Right atrium auricular region (tissue), 2 donors: ENCODE measurements at places on chromosomes 7 and 10. TPM values are rescaled to one million over a fixed set of nuclear protein-coding genes. Genes with fewer than 3 reads are reported as not detected.

The TAS2R41 gene
- total RNA-seq, result not detected

The PIK3CG gene
- 0.82 TPM for total RNA-seq

The MYL10 gene
- total RNA-seq, result not detected

The FKBP9 gene
- 129 TPM for total RNA-seq

The STK32C gene
- total RNA-seq, result 2.6 TPM

The NUTM2D gene
- 4.9 TPM for total RNA-seq

The OR2A5 gene
- not detected for total RNA-seq

DNA sequence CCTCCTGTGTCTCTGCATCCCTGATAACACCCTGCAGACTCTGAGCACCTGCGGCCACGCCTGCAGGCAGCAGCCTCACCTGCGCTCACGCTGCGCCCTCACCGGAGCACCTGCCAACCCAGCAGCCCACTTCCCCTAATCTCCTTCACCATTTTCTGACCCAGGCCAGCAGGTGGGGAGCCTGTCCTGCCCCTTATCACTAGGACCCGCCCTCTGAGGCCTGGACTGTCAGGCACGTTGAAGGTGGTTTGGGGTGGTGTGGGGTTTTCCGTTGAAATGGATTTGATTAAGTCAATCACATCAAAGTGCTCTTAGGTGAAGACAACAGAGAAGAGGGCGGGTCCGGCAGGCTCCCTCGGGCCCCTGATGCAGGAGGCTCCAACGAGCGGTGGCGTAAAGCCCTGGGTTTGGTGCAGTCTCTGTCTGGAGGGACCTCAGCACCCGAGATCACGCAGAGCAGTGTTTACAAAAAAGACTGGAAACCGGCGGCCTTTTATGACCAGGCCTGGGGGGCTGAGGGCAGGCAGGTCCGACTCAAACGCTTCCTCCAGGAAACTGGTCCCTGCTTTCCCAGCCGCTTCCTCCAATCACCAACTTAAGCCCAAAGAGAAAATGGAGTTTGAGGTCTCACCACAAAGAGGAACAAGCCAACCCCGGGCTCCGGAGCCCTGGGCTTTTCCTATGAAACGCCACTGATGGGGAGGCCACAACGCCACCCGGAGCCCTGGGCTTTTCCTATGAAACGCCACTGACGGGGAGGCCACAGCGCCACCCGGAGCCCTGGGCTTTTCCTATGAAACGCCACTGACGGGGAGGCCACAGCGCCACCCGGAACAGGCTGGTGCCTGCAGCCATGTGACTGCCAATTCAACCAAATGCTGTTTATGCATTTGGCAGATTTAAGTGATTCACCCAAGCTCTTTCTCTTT is 45.5 kb downstream of the DPYSL4 start:
- DNase-seq, result no peak

- DNase-seq, result no peak
These were observed 355.9 kb downstream of the SFMBT2 start for GRCh38 chr10:7054915-7055314.

GRCh38 chr7:87310790-87311419 is 34.6 kb upstream of the CROT start:
- DNase-seq, result no peak

- DNase-seq, result no peak
These were observed 95.1 kb upstream of the FZD1 start for GRCh38 chr7:91168871-91169829.

- DNase-seq, result peak; percentile 49
These were observed 326.6 kb downstream of the ADARB2 start for GRCh38 chr10:1410469-1411395.

- DNase-seq, result no peak
These were observed 72.5 kb downstream of the CDK6 start for GRCh38 chr7:92763636-92764423.

GRCh38 chr7:141945356-141945755 is 1.4 kb downstream of the CLEC5A start:
- DNase-seq, result no peak

GRCh38 chr7:105751054-105751453 is 125.3 kb downstream of the ATXN7L1 start:
- DNase-seq, result no peak

DNA sequence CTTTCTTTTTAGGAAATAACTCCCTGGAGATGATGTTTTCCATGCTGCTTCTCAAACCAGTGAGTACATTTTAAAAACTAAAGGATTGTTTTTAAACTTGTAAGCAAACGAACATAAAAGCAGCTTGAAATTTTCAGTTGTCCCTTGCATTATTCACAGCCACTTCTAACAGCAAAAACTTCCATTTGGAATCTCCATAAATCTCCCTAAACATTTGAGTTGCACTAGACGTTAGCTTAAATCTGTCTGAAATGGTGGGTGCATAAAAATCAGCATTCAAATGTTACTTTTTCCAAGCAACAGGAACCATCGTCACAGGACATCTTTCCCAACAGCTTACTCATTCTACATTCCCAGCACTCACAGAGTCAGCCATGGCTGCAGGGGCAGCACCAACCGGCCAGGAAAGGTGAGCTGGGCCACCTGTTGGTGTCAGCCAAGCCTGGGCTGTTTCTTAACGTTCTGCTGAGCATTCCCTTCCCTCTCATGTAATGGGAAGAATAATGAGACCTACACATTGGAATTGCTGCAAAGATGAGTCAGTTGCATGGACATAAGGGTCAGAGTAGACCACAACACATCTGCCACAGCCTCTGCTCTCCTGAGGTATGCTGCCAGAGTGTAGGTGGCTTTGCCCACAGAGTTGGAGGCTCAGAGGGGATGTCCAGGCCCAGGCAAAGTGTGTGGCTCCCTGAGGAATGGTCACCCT is 163.2 kb downstream of the TNS3 start:
- no peak for DNase-seq

DNA sequence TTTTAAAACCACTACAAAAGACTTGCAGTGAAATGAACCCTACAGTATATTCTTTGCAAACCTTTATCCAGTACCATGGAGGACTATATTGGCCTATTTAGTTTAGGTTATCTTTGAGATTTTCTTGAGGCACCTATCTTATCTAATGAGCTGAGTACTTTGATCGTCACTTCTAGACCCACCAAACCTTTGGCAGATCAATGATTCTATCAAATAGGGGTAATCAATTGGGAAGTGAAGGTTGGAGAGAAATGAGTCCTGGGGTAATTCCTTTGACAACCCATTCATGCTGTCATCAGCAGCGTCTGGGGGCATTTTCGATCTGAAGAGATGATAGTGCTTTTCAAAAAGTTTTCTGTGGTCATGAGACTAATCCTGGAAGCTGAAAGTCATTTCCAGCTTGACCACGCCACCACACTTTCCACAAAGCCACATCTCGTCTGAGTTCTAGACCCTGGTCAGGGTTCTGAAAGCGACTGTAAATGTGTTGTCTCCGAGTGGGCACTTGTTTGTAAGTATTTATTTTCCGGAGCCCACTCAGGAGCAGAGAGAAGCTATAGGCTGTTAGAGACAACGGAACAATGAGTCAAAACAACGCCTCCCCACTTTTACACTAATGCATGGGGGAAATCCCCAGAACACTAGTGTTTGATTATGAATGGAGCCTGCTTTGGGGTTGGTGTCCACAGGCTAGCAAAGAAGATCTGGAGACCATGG is 4.8 kb downstream of the EGR2 start:
- no peak for DNase-seq

DNA sequence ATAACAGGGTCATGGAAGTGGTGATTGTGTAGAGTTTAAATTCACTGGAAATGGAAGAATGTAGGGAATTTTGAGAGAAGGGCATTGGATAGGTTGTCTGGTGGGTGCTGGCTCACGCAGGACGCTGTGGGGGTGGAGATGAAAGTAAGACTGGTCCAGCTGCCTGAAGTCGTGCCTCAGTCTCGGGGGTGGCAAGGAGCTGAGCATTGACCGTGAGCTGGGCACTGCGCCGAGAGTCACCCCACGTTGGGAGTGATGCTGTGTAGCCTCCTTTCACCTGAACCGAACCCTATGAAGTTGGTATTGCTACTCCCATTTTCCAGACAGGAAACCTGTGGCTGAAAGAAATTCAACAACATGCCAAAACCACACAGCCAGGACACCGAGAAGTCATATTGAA is 99.2 kb downstream of the ACTR3B start:
- DNase-seq, result no peak

DNA sequence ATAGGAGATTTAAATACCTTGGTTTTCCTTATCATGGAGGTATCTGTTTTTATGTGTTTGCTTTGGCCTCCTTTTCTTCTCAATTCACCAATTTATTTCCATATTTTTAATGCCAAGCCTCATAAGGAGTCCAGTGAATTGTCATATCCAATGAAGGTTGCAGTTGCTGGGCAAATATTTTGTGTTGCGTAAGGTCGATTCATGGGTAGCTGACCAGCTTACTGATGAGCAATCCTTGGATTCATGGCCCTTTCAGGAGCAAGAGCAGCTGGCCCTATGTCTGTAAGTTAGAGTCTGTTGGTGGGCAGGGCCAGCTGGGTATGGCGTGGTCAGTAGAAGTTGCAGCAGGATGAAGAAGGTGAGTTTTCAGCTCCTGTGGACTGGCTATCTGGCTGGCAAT is 182.9 kb downstream of the PFKFB3 start:
- DNase-seq, result no peak

DNA sequence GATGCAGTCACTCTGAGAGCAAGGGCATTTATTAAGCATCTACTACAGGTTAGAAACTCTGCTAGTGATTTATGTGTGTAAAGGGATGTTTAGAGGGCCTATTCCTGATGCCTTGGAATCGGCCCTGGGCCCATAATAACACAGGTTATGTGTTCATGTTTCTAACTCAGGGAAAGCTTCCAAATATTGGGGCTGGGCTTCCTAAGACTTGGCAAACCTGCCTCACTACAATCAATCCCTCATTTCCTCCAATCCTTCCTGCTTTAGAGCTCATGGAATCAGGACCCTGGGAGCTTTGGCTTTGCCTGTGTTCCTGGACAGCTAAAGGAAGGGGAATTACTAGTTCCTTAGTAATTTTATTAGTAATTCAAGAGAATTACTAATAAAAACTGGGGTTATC is 148.8 kb downstream of the HIBADH start:
- DNase-seq, result no peak

GRCh38 chr10:4767033-4767814 is 58.8 kb upstream of the AKR1E2 start:
- no peak for DNase-seq

DNA sequence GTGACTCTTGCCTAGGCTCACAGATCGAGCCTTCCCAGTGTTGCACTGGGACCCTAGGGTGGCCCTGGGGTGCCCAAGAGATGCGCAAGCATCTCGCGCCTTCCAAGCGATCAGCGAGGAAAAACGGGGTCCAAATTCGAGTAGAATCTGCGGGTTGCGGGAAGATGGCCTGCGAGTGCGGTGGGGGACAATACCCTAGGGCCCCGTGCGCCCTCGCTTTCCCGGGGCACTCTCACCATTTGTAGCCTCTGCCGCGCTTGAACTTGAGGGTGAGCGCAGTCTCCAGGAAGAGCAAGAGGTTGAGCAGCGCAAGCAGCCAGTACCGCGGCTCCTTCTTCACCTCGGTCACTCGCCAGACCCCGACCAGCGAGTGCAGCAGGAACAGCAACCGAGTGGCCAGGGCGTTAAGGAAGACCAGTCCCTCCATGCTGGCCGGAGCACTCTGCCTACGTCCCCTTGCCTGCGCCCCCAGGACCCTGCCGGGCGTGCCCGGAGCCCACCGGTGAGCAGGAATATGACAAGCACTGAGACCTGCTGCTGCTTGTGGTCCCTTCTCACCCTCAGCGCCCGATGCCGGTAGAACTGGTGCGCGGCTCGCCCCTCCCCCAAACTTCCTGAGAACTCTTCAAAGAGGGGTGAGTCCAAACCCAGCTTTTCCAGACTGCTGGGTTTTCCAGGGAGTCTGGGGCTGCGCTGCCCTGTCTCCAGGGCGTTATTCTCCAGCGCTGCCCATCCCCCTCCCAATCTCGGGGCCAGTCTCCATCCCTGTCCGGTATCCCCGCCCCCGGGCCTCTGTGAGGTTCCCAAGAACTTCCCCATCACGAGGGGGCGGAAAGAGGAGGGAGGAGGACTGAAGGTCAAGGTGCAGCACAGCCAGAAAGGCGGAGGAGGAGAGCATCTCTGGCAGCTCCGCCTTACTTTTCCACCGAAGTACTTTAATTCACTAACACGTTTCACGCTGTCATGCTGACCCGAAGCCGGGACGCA is at the start of gene TMEM26:
TSS of gene TMEM26 (minus strand) at position 727 of the 987 bp plus-strand sequence. CDS start at position 427, 300 bp downstream.
- no peak for DNase-seq

GRCh38 chr7:67866812-67867211 is 870.2 kb downstream of the TYW1 start:
- DNase-seq, result no peak

DNA sequence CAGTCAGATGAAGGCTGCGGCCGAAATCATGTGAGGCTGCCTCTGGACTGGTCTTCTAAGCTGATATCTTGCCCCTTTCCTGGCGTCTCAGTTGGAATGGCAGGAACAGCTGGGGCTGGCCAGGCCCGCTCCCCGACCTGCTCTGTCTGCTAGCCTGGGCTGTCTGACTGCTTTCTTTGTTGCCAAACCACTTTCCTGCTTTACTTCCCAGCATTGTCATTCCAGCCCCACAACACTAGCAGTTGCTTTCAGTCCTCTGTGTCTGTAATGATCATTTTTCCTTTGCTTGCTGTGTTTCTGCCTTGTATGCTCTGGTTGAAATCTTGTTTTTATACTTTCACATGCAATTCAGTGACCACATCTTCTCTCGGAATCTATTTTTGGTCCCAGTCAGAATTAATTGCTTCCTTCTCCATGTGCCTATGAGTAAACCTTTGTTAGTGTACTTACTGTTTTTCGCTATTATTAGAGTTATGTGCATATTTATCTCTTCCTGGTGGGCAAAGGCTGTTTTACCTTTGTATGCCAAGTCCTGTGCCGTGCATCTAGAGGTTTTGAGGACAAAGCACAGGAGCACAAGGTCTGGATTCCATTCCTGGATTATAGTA is 21.6 kb downstream of the PRPF18 start:
- no peak for DNase-seq

DNA sequence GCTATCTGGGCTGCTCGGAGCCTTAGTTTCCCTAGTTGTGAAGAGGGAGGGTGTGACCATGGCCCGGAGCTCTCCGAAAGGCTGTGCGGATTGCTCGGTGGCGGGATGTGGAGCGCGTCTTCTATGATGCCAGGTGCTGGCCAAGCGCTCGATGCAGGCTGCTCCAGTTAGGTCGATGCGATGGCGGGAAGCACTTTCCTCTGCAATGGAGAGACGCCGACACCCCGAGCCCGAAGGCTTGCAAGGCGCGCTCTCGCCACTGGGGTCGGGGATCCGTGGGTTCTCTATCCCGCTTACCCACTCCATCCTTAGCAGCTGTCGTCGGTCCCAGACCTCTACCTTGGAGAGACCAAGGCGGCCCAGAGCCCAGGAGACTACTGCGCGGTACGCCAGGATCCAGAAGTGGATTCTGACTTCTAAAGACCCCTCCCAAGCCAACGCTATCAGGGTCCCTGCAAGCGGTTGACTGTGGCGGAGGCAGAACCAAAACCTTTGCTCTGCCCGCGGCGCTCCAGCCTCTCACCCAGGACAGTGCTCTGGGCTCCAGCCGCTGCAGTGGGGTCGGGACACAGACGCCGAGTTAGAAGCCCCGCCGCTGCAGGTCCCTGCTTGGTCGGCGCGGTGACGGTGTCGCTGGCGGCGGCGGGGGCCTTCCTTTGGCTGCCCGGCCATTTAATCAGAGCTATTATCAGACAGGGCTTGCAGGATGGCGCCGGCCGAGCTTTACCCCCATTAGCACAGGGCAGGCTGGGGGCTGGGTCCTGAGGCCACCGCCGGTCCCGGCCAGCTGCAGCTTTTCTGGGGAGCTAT is 7.8 kb upstream of the TBX20 start:
- DNase-seq, result no peak

- DNase-seq, result no peak
These were observed 35.8 kb upstream of the DNAAF5 start for GRCh38 chr7:690478-691360.
